ENCODE measurements at places on chromosomes 3 and 15.

- DNase-seq, result no peak
Measured at GRCh38 chr3:25143356-25144025, 284.6 kb upstream of the RARB start.

- no peak for DNase-seq
Measured at GRCh38 chr3:39114456-39114855, 7.0 kb downstream of the TTC21A start.

DNA sequence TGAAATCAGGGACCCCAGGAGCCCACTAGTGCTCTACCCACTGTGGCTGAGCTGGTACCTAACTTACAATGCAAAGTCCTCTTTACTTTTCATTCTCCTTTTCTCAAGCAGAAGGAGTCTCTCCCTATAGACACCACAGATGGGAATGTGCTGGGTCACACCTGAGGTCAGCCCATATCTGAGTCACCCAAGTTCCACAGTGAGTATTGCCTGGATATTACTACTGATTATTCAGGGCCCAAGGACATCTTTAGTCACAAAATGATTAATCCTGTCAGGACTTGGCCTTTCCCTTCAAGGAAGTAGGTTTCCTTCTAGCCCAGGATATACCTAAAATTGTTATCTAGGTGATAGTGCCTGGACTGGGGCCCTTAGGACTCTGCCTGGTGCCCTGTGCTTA, 1305.2 kb downstream of the SI start:
- no peak for DNase-seq

DNA sequence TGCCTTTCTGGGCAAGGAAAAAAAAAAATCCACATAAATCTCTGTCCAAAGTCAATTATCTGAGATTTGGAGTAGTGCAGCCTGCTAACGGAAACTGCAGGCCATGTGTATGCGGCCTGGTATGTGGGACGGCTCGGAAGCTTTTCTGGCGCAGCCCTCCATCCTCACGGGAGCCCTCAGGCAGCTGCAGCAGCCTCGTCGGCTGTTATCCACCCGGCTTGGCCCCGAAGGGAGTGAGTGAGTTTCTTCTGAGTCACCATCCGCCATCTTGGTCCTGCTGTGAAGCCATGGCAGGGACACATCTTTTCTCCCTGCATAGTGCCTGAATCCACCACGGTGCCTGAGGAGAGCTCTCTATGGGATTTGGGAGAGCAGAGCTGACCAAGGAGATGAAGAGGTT, 62.8 kb downstream of the POLR2M start:
- DNase-seq, result no peak

GRCh38 chr15:61146931-61147230, 82.2 kb downstream of the RORA start:
- no peak for DNase-seq

DNA sequence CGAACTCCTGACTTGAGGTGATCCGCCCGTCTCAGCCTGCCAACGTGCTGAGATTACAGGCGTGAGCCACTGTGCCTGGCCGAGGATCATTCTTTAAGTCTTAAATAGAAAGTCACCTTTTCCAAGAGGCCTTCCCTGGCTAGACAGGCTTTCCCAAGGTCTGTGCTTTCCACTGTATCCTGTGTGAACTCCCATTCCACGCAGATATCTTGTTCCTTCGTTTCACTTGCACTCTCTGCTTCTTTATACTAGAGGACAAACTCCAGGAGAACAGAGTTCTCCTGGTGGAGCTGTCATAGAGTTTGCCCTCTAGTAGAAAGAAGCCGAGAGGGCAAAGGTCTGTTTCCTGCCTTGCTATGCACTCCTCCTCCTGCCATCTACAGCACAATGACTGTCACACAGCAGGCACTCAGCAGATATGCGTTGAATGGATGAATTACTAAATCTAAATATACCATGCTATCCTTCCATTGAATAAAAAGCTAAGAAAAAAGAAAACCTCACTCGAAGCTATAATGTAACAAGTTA, 211.2 kb downstream of the FOXP1 start:
- DNase-seq, result no peak

- no peak for DNase-seq
Measured at GRCh38 chr3:55719508-55719907, 232.4 kb upstream of the WNT5A start.

DNA sequence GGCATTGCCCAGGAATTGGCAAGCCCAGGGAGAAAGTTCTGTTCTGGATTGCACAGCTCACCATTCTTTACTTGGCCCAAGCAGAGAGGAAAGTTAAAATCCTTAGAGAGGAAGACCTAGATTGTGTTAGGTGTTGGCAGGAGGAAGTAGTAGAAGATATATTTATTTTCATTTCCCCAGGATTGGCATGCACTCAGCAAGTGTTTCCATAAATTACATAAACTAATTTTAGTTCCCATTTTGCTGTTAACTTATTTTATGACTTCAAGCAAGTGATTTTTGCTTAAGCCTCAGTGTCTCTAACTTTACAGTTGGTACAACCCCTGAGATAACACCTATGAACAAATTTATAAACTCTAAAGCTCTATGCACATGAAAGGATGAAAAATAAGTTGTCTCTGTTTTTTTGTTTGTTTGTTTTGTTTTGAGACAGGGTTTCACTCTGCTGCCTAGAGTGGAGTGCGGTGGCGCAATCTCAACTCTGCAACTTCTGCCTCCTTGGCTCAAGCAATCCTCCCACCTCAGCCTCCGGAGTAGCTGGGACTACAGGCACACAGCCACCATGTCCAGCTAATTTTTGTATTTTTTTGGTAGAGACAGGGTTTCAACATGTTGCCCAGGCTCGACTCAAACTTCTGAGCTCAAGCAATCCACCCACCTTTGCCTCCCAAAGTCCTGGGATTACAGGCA, 31.2 kb upstream of the TOP2B start:
- DNase-seq, result peak; percentile 9

- no peak for DNase-seq
Measured at GRCh38 chr3:190680691-190681090, 166.8 kb downstream of the IL1RAP start.

GRCh38 chr3:31364711-31365110, 168.0 kb upstream of the STT3B start:
- no peak for DNase-seq

DNA sequence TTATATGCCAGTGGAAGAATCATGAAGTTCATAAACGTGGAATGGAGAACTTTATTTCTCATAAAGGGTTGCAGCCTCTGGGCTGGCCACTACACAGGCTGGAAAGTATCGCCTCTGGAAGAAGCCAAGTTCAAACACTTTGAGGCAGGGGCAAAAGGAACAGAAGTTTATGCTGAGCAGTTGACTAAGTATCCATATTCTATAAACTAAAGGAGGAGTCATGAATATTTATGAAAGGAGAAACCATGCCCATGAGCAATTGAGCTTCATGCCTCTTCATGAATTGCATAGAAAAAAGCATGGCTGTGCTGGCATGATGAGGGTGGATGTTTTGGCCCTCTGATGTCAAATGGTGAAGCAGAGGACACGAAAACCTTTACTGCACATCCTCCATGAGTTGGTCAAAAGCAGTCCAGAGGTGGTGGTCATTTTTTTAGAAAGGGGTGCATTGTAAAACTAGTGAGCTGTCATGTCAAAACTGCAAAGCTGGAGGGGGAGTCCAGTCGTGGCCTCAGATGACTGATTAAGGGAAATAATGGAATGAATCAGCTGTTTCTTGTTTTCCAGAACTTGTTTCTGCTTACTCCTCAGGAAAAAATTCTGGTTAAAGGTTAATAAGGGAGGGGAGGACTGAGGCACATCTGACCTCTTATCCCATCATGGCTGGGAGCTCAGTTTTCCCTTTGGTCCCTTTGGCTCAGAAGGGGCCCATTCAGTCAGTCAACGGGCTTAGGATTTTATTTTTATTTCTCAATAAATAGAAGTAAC, 276.7 kb downstream of the CHL1 start:
- no peak for DNase-seq

- DNase-seq, result no peak
Measured at GRCh38 chr15:99819981-99820718, 86.9 kb upstream of the LYSMD4 start.

DNA sequence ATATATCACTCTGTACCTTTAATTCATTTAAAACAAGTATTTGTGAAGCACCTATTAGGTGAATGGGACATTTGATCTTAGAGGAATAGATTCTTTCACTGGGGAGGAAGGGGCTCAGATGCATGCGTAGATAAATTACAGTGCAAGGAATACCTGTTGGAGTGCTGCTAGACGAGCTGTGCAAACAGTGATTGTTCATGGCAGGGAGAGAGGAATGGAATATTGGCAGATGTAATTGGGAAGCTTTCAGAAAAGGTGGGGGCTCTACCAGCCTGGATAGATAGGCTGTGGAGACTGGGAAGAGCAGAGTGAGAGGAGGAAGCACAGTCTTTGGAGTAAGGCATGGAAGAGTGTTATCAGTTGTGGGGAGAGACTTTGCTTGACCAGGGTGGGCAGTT, 116.8 kb downstream of the AKAP13 start:
- DNase-seq, result no peak

- DNase-seq, result peak; percentile 37
Measured at GRCh38 chr15:41512940-41513505, 604 bp downstream of the LTK start.

- DNase-seq, result no peak
Measured at GRCh38 chr15:62291262-62291661, 126.2 kb upstream of the C2CD4B start.

DNA sequence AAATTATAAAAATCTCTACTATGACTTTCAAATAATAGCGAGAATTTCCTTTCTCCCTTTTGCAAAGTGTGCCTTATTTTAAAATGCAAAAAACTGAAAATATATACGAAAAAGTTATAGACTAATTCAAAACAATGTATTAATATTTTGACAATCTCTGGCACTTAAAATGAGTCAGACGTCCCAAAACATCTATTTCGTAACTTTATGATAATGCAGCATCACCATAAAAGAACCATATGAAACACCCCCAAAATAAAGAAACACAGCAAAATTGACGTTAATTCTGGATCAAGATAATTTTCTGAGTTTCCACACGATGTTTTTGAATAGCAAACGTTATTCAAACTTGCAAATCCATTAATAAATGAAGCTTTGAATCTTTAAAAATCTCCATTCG, 1.0 kb downstream of the COPS2 start:
- no peak for DNase-seq

DNA sequence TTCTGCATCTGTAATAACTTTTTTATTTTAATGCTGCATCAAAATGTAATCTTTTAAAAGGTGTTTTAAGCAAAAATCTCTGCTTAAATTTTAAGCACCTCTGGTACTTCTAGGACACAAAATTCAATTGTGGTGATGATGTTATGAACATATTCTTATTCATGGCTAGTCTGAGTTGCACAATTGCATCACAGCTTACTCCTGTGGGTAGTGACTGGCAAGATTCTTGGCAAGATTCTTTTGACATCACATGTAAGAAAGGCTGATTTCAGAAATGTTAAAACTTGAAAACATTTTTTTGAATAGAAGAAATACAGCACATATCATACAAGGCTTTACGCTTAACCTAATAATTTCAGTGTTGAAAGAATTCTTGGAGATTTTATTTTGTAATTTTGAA, 35.7 kb downstream of the IQCH start:
- no peak for DNase-seq

DNA sequence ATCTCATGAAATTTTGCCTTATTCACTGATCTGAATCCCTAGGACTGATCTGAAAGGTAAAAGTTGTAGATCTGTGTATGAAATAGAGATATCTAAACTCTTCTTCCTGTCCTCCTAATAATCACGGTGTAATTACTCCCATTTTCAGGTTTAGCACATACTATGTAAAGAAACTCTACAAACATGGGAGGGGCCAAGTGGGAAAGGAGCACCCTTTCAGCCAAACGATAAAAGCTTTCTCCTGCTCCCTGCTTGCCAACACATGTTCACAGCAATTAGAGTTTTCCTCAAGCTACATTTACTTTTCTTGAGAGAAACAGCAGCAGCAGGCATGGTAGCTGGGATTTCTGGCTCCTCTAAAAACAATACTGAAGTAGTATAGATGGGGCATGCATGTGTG, 71.6 kb downstream of the CHAC1 start:
- no peak for DNase-seq

- DNase-seq, result no peak
Measured at GRCh38 chr3:57949344-57949743, 58.9 kb upstream of the FLNB start.

- no peak for DNase-seq
Measured at GRCh38 chr3:134214239-134214638, 36.4 kb downstream of the RYK start.

DNA sequence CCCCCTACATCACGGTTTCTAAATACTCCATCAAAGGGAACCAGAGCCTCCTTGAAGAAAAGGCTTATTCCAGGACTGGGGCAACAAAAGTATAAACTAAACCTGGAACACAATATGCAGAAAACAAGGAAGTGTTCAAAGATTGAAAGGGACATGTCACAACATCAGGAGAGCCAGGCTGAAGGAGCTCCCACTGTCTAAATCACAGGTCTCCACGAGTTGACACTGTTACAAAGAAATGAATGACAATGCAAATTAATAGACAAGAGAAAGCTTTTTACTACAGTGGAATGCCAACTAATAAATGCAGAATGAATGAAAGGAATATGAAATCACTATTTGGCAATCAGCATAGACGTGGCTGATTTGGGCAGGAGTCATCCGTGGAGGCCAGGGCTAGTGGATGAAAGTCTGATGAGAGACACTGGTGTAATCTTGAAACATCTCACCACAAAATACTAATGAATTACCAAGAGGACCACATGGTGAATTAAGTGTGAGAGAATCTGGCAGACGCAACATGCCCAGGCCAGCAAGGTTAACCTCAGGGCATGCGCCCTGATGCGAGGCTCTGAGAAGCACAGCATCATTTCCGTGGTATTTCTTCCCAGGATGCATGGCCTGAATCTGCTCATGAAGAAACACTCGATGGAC, 123.8 kb upstream of the TJP1 start:
- DNase-seq, result no peak

GRCh38 chr3:144852999-144853398, 881.4 kb downstream of the DIPK2A start:
- DNase-seq, result no peak

GRCh38 chr15:74651242-74651741, 35.7 kb downstream of the CLK3 start:
- DNase-seq, result peak; percentile 20

GRCh38 chr3:24460974-24461373, 33.7 kb downstream of the THRB start:
- DNase-seq, result no peak

DNA sequence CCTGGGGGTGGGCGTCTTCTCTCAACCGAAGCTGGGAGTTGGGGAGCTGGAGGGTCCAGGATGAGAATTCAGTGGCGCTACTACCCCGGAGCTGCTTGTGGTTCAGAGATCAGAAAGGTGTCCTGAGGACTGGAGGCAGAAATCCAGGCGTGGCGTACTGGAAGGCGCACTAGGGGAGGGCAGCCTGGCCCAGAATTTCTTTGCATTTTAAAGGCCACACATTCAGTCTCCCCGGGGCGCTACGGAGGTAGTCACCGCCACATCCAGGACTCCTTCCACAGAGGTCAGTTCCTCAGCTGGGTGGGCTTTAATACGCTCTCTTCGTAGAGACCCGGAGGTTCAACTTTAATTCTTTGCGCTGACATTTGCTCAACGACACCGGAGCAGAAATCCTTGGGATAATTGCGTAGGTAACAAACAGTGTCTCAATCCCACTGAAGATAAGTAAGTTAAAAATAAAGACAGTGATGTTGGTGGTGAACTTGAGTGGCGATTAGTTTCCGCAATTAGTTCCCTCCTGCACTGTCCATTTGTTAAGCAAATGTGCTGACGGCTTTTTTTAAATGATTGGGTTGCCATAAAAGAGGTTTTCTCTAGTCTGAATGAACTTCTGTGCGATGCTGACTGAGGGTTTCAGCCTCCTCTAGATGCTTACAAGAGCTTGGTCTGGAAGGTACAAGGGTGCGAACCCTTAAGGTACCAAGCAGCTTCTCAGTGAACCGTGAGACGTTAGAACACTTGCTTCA, 535 bp downstream of the MCTP2 start:
- peak; percentile 10 for DNase-seq
